Heart right ventricle (tissue), 16 donors: ENCODE measurements at places on chromosomes 3 and 15.

- DNase-seq = no peak
- H3K4me3 ChIP-seq = no peak overlapping the region
- H3K27ac ChIP-seq = no peak overlapping the region
- H3K36me3 ChIP-seq = no peaks in the 10 kb centered on the region
- H3K4me1 ChIP-seq = no peaks in the 10 kb centered on the region
These were observed 409.9 kb downstream of the FHIT start for GRCh38 chr3:60841355-60841754.

GRCh38 chr15:55290528-55291057, 980 bp upstream of the RAB27A start:
- peak overlapping the region; percentile 91 for H3K27ac ChIP-seq
- H3K27me3 ChIP-seq = no peaks in the 10 kb centered on the region
- H3K36me3 ChIP-seq = no peaks in the 10 kb centered on the region
- H3K4me1 ChIP-seq = peaks cover 12% of the 10 kb centered on the region
- peak overlapping the region; percentile 80 for H3K4me3 ChIP-seq
- DNase-seq = peak; percentile 81

DNA sequence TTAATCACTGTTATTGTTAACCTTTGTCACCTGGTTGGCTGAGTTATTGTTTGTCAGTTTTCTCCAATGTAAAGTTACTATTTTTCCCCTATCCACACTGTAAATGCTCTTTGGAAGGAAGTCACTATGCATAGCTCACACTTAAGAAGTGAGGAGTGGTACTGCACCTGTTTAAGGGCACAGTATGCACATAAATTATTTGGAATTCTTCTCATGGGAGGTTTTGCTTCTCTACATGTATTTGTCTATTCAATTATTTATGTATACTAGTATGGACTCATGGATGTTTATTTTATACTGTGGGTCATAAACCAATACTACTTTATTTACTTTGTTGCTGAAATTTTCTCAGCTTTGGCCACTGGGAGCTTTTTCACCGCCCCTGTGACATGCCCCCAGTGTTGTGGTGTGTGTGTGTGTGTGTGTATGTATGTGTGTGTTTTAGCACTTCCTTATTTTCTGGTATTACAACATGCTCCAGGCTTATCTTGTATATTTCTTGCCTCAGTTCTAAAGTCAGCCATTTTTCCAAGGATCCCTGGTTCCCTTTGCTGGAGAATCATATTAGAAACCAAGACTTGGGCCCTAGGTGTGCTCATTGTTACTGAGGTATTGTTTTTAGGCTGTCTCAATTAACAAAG, 290.5 kb downstream of the KBTBD8 start:
- H3K4me1 ChIP-seq = no peaks in the 10 kb centered on the region
- H3K36me3 ChIP-seq = no peaks in the 10 kb centered on the region
- H3K27ac ChIP-seq = no peak overlapping the region
- H3K27me3 ChIP-seq = no peaks in the 10 kb centered on the region
- no peak overlapping the region for H3K4me3 ChIP-seq

GRCh38 chr15:43190178-43190577, 5.0 kb downstream of the CCNDBP1 start:
- peak; percentile 83 for DNase-seq
- peaks cover 37% of the 10 kb centered on the region for H3K4me1 ChIP-seq
- H3K27ac ChIP-seq = peak overlapping the region; percentile 71
- H3K36me3 ChIP-seq = peaks cover 66% of the 10 kb centered on the region
- H3K4me3 ChIP-seq = no peak overlapping the region

GRCh38 chr3:73234354-73235014, 173.0 kb downstream of the EBLN2 start:
- DNase-seq = no peak
- no peaks in the 10 kb centered on the region for H3K4me1 ChIP-seq
- no peaks in the 10 kb centered on the region for H3K27me3 ChIP-seq
- H3K36me3 ChIP-seq = no peaks in the 10 kb centered on the region
- H3K4me3 ChIP-seq = no peak overlapping the region
- H3K27ac ChIP-seq = no peak overlapping the region

DNA sequence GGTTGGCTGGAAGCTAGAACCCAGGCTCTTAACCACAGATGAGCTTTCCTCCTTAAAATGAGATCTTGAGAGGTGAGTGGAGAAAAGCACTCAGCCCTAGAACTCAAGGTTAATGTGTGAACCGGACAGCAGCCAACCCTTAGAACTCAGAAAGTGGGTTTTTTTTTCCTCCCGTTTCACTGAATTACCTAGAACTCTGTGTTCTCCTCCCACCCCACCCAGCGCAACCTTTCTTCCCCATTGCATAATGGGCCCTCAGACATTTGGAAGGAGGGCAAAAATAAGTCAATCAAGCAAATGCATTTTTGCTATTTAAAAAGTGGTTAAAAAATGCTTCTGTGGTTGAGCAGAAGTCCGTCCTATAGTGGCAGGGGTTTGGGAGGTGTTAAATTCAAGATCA, 36.7 kb downstream of the POC1A start:
- DNase-seq = no peak
- H3K27me3 ChIP-seq = no peaks in the 10 kb centered on the region
- peaks cover 31% of the 10 kb centered on the region for H3K4me1 ChIP-seq

DNA sequence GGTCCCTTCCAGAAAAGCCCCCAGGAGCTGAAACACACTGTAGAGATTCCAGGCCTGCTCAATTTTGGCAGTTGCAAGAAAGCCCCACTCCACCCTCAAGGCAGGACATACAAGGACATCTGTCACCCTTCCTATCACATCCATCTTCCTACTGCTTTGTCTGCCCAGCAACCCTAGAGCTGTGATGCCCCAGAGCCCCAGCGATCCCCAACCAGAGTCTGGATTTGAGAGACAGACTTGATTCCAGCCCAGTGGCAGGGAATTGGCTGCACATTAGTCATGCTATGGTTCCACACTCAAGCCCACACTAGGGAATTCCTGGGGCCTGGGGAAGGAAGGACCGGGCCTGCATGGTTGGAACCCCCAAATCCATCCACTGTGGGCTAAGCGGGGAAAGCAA, 56.8 kb downstream of the ATP2B2 start:
- H3K36me3 ChIP-seq = no peaks in the 10 kb centered on the region
- no peak for DNase-seq
- H3K27ac ChIP-seq = no peak overlapping the region
- no peak overlapping the region for H3K4me3 ChIP-seq
- no peaks in the 10 kb centered on the region for H3K4me1 ChIP-seq
- H3K27me3 ChIP-seq = peaks cover 31% of the 10 kb centered on the region

DNA sequence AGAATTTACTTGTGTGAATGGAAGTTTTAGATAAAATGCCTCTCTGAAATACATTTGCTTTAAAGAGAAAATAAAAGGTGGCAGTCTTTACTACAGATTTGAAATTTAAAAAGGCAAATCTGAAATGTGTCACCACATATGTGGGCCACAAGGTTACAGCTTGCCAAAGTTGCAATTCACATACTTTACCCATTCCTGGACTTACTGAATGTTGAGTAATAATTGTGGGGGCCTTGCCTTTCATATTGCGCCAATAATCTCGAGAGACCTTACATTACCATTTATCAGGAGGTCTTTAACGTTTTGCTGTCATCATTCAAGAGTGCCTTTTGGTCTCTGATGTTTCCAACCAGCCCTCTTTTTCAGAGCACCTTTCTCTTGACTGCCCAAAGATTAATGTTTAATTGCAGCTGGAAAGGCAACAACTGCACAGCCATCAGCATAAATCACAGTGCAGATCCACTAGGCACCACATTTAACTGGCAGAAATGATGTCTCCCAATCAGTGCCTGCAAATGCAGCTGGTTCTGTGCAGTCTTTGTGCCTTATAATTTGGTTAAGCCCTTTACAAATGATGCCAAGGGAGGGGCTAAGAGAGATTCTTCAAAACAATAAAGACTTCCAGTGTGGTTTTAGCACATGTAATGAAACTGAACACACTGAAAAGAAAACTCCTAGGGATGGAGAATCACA, 206.8 kb downstream of the MAGI1 start:
- H3K27me3 ChIP-seq = no peaks in the 10 kb centered on the region
- DNase-seq = no peak
- H3K4me1 ChIP-seq = peaks cover 83% of the 10 kb centered on the region
- H3K4me3 ChIP-seq = no peak overlapping the region

DNA sequence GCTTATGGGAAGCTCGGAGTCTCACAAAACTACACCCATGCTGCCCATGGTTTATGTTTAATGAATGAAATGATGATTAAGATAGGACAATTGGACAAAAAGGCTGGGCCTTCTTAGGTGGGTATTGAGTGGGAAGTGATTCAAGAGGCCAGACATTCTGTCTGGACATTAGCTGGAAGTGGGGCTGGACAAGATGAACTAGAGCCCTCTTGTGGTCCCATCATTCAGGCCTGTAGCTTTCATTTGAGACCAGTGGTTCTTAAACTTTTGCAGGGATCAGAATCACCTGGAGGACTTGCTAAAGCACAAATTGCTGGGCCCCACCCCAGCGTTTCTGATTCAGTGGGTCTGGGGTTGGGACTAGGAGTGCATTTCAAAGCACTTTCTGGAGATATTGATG, 290.4 kb upstream of the CTDSPL start:
- no peaks in the 10 kb centered on the region for H3K27me3 ChIP-seq
- no peak for DNase-seq
- no peak overlapping the region for H3K27ac ChIP-seq
- peaks cover 23% of the 10 kb centered on the region for H3K36me3 ChIP-seq
- no peak overlapping the region for H3K4me3 ChIP-seq
